Muscle of back (tissue), 13 donors: ENCODE measurements at places on chromosomes 16 and 17. TPM values are rescaled to one million over a fixed set of nuclear protein-coding genes. Genes with fewer than 3 reads are reported as not detected.

GRCh38 chr17:19445105-19445504 lies 34.1 kb downstream of the RNF112 start:
- no peak for DNase-seq

DNA sequence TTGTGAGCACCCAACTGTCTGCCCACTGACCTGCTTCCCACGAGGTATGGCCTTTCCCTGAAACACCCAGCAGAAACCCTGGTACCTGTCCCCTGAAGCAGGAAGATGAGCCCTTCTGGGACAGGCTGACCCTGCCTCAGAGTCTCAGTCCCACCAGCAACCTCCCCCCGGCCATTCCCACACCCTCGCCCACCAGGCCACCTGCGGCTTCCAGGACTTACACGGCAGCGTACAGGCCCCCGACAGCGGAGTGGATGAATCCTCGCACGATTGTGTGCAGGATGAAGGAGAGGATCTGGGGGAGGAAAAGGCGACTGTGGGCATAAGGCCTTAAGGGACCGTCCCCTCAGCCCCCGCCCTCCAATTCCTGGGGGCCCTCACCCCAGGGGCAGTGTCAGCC lies 15.4 kb upstream of the PITPNA start:
- no peak for DNase-seq

DNA sequence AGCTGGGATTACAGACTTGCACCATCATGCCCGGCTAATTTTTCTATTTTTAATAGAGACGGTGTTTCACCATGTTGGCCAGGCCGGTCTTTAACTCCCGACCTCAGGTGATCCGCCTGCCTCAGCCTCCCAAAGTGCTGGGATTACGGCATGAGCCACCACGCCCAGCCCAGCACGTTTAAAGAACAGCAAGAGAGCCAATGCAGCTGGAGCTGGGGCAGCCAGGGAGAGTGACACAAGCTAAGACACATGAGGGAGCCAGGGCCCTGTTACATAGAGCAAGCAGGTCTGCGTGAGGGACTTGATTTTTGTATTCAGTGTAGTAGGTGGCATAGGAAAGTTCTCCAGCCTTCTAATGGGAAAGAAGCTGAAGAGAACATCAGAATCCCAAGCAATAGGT lies 21.7 kb upstream of the GOSR2 start:
- DNase-seq, result no peak

PRCD gene
- 5.0 TPM for polyA plus RNA-seq

DNA sequence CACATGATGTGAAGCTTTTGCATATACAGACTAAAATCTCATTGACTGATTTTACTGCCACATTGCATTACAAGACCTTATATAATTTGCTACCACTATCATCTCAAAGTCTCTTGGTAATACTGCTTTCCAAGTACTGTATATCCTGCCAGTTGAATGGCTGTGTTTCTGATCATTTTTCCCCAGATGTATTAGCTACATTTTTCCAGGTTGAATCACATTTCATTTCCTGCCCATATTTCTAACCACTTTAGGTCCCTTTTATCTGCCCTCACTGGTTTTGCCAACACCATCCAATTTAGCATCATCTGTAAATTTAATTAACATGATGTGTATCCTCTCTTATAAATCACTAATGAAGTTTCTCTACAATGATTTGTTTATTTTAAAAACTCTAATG lies 365.7 kb upstream of the PMFBP1 start:
- peak; percentile 53 for DNase-seq

GRCh38 chr17:78466786-78467715 lies 88.6 kb downstream of the PGS1 start:
- DNase-seq, result no peak
